CD4-positive, alpha-beta T cell (primary cell): ENCODE measurements at places on chromosomes 7 and 10. TPM values are rescaled to one million over a fixed set of nuclear protein-coding genes. Genes with fewer than 3 reads are reported as not detected.

The IGFBP3 gene
- 8.0 TPM for total RNA-seq

GRCh38 chr7:30755384-30756154, 3.6 kb downstream of the INMT start:
- DNase-seq = no peak

DNA sequence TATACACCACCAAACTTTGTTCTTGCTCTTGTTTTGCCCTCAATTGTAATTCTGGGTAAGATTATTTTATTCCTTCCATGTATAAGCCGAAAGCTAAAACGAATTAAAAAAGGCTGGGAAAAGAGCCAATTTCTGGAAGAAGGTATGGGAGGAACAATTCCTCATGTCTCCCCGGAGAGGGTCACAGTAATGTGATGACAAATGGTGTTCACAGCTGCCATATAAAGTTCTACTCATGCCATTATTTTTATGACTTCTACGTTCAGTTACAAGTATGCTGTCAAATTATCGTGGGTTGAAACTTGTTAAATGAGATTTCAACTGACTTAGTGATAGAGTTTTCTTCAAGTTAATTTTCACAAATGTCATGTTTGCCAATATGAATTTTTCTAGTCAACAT, 12.5 kb upstream of the CFAP69 start:
- DNase-seq = no peak

DNA sequence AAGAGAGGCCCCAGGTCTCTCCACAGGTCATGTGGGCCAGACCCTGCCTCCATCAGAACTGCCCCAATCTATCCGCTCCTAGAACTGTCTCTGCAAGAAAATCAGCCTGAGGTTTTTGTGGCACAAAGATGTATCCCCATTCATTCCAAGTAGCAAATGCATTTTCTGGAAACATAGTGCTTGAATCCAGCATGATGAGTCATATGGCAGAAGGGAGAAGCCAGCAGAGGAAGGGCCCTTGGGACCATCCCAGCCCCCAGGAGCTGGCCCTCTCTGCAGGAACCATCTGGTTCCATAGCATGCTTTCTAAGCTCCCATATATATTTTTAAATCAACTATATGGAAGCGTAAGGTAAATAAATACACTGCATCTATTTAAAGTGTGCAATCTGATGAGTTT, 563.2 kb downstream of the GALNT17 start:
- no peak for DNase-seq

DNA sequence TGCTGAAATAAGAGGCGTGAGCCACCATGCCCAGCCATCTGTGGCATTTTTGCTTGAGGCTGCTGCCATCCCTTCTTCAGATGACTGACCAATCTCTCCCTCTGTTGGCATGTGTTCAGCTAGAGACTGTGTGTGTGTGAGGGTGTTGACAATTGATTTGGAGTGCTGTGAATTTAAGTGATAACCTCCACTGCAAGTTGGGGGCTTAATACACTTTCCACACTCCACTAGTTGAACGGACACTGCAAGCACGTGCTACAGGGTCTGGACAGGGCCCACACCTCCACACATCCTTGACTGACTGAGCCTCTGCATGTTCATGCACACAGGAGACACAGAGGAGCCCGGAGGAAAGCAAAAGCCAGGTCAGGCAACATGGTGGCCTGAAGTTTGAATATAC, 51.3 kb downstream of the BRAF start:
- no peak for DNase-seq

The NKX2-3 gene
- not detected for total RNA-seq

GRCh38 chr7:28823582-28823981, 134.5 kb downstream of the TRIL start:
- DNase-seq = no peak

- DNase-seq = no peak
Observed at GRCh38 chr7:28208506-28208905, 27.9 kb upstream of the JAZF1 start.

The FRAT1 gene
- total RNA-seq = 45.5 TPM

DNA sequence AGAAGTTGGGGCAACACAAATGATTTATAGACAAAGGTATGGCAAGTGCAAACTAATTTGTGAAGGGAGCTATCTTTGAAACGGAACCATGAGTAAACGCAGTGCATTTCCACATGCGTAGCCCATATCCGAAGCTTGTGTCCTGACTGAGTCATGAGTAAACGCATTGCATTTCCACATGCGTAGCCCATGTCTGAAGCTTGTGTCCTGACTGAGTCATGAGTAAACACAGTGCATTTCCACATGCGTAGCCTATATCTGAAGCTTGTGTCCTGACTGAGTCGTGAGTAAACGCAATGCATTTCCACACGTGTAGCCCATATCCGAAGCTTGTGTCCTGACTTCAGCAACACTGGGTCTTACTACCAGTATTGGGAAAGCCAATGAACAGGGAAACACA, 95.0 kb downstream of the CELF2 start:
- DNase-seq = no peak

- peak; percentile 61 for DNase-seq
Observed at GRCh38 chr10:62620491-62620890, 184.0 kb upstream of the ADO start.

The LRIT2 gene
- not detected for total RNA-seq

GRCh38 chr7:155296788-155297516, 726 bp upstream of the INSIG1 start:
- peak; percentile 88 for DNase-seq

GRCh38 chr10:129580010-129580409, 113.0 kb downstream of the MGMT start:
- DNase-seq = no peak

The YKT6 gene
- total RNA-seq = 86.4 TPM

GRCh38 chr7:51702673-51703072, 386.1 kb upstream of the COBL start:
- DNase-seq = no peak

DNA sequence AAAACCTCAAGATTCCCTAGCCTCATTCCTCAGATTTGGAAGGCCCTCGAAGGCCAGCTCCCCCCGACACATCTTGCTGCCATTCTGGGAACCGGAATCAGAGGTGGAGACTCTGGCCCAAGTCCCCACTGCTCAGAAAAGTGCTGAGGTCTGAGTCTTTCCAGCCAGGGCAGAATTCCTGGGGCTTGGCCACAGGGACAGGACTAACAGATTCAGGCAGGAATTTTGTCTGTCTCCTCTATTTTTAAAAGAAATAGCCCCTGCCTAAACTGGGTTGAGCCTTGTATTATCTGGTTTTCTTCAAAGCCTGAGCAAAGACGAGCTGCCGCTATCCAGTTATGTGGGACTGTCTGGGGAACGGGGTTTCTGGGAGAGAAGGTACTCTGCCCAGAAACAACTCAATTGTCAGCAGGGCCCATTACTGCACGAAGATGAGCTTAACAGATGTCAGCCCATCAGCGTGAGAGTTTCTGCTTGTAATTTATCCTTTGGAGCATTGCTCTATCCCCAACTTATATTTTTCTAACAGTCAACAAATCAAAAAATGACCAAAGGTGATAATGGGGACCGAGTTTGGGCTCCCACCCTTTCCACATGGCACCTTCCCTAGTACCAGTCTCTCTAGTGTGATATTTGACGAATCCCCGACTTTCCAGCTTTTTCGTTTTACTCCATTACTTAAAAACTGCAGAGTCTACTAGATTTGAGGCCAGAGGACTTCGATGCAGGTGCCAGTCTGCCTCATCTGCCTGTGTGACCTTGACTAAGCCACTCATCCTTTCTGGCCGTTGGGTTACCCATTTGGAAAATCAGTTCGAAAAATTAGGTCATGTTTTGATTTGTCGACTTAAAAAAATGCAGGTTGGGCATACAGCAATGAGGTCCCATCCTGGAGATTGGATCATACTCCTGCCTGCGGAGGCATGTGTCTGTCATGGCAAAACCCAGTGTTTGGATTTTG, 110.9 kb downstream of the WDR11 start:
- DNase-seq = no peak

DNA sequence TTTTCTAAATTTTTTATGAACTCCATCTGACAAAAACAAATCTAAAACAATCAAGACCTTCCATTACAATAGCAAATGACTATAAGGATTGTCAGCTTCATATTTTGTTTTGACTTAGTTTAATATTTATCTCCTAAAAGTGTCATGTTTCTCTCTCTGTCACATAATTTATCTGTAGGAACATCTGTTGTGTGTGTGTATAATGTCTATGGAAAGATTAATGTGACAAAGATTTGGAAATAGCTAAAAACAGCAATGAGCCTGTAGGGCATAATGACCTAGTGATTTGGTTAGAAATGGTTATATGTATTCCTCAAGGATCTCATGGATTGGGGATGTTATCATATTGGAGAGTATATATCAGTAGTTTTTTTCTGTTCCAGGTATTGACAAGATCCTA, 69.6 kb upstream of the MDFIC start:
- no peak for DNase-seq

The CALHM2 gene
- 3.1 TPM for total RNA-seq

The FAM241B gene
- 17.5 TPM for total RNA-seq

DNA sequence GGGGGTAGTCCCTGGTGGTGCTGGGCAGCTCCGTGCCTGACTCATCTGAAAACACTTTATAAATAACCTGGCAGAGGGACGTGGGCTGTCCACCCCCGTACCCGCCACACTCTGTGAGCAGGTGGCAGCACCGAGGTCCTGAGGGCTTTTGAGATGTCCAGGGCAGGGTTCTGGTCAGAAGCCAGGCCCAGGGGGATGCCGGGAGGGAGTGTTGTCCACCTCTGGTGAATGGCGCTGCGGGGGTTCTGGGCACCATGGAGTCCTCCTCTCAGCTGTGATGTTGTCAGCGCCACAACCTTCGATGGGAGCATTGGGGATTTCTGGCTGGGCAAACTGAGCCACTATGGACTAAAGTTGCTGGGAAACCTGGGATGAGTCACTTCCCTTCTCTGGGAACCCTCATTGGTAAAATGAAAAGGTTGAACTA, 27.4 kb upstream of the GOLGA7B start:
- DNase-seq = no peak

DNA sequence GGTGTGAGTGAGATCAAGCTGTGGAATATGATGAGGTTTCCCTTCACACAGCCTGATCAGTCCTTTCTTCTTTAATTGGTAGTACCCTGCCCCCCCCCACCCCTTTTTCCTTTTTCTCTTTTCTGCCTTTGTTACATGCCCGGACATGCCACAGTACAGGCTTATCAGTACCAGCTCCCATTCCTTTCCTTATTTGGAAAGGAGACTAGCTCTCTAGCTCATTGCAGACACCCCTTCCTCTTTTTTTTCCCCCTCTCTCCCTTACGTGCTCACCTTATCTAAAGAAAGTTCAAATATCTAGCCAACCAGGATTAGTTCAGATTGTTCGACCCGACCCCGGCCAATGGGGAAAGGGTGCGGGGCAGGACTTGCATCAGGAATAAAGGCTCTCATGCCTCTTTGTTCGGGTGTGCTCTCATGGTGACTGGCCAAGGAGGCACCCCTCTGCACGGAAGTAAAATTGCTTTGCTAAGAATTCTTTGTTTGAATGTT, 230.4 kb downstream of the ACTR3B start:
- DNase-seq = no peak

GRCh38 chr7:138563808-138564207, 103.7 kb downstream of the TRIM24 start:
- no peak for DNase-seq

- no peak for DNase-seq
Observed at GRCh38 chr10:72470666-72471065, 115.9 kb upstream of the DNAJB12 start.

The HOXA9 gene
- not detected for total RNA-seq

GRCh38 chr10:22218448-22218847, 633 bp upstream of the EBLN1 start:
- DNase-seq = no peak

The CTAGE4 gene
- 1.2 TPM for total RNA-seq

- DNase-seq = no peak
Observed at GRCh38 chr10:112160834-112161233, 22.7 kb downstream of the GPAM start.
